Bladder microvascular endothelial cell (primary cell): ENCODE measurements at places on chromosomes 5 and 9. TPM values are rescaled to one million over a fixed set of nuclear protein-coding genes. Genes with fewer than 3 reads are reported as not detected.

Gene SHOC1
- not detected in 2 replicates for total RNA-seq

Gene FKTN
- 3.7 and 17.7 TPM in 2 replicates for total RNA-seq

Gene PCAT7
- 0.13 TPM in 1 of 2 replicates, not detected in the other for total RNA-seq

Gene PCDHGB1
- total RNA-seq, result 0.65 and 2.8 TPM in 2 replicates

Gene FAM153A
- total RNA-seq, result not detected in 2 replicates

Gene PDCD1LG2
- total RNA-seq, result 4.9 and 7.0 TPM in 2 replicates

Gene INSL4
- not detected in 2 replicates for total RNA-seq

Gene CSNK1A1
- 244 and 481 TPM in 2 replicates for total RNA-seq

Gene DEPDC1B
- 6.6 and 10.5 TPM in 2 replicates for total RNA-seq

Gene CBY3
- total RNA-seq, result 0.16 TPM in 1 of 2 replicates, not detected in the other

Gene MEF2C
- 75.9 and 113 TPM in 2 replicates for total RNA-seq

Gene SPZ1
- not detected in 2 replicates for total RNA-seq

Gene CER1
- total RNA-seq, result not detected in 2 replicates

Gene GABRB2
- total RNA-seq, result not detected in 2 replicates
